Activated T-cell treated with anti-CD3 and anti-CD28 coated beads, Interleukin-2, amount 50 U/mL, for 72 hours (primary cell): ENCODE measurements at places on chromosomes 1 and 21. TPM values are rescaled to one million over a fixed set of nuclear protein-coding genes. Genes with fewer than 3 reads are reported as not detected.
A peak's percentile ranks its signal among the peaks of the same experiment; 100 is the strongest.

Gene PCSK9
- not detected for total RNA-seq

Gene SLAMF7
- 42.6 TPM for total RNA-seq

Gene GJB4
- total RNA-seq = not detected

Gene KIAA0040
- 33.4 TPM for total RNA-seq

Gene KCNE2
- 0.48 TPM for total RNA-seq

Gene HSPA6
- 0.24 TPM for total RNA-seq

Gene OR2T12
- not detected for total RNA-seq

Gene SLC9C2
- not detected for total RNA-seq

DNA sequence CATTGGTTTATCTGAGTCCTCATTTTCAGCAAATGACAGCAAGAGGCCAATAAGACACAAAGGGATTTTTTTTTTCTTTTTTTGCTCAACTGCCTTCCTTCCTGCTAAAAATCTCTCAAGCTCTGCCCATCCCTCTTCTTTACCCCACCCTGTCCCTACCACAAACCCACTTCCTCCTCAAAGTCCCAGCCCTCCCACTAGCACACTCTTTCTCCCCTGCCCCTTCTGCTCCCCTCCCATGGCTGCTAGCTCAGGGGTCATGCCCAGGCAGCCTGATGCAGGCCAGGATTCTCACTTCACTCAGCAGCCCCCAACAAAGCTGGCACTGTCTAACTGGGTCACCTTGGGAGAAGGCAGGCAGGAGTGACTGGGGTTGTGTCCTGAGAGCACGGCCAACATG lies 28.8 kb upstream of the PPP2R5A start:
- DNase-seq = peak; percentile 18

- no peak for DNase-seq
These were observed 934.7 kb upstream of the PRMT6 start for GRCh38 chr1:106121728-106122127.

DNA sequence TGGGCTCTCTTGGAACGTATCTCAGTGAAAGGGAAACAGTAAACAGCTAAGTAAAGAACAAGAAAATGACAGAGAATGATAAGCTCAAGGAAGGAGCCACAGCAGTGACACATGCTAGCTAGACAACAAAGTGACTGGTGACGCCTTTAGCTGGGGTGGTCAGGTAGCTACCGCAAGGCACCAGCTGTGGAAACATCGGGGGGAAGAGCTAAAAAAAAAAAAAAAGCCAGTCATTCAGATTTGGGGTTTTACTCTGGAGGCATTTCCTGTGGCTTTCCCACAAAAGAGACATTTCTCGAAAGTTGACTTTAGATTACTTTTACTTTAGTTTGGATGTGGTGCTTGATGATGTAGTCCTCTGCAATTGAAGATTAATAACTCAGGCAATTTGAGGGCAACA lies 2.1 kb downstream of the FHAD1 start:
- peak; percentile 86 for DNase-seq

DNA sequence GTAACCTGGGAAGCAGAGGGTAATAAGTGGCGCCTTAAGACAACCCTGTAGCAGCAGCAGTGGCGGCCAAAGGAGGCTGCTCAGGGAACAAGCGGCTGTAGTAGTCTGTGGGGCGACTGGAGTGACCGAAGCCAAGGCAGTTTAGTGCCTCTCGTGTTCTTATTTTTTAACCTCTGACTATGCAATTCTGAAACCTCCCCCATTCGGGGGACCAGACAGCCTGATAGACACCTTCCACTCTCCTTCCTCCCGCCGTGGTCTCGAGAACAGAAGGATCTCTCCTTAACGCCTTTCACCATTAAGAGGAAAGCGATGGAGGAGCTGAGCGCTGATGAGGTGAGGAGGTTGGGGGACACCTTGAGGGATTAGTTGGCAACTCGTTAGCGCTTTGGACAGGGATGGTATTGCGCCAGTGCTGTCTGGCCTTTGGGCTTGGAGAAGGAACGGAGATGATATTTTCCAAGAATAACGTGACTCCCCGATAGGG lies 644 bp downstream of the UBE4B start:
- no peak for DNase-seq

DNA sequence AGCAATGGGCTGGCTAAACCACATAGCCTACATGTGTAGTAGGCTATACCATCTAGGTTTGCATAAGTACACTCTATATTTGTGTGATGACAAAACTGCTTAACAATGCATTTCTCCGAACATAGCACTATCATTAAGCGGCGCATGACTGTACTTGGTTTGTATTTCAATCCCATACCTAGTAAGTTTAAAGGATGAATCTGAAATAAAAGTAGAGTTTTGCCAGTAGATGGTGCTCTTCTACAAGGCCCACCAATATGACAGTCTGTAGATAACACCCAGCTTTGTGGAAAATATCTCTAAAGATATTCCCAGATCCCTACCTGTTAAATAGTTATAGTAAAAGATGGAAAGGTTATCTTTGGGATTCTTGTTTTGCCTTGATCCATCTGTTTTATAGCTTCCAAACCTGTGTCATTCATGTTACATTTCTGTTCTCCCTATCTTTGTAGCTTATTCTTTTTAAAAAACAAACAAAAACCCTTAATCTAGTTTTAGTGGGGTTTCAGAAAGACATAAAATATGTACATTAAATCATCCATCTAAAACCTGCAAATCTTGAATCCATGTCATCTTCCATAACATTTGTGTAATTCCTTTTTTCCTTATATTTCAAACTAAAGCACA lies 33.9 kb upstream of the ASPM start:
- no peak for DNase-seq

DNA sequence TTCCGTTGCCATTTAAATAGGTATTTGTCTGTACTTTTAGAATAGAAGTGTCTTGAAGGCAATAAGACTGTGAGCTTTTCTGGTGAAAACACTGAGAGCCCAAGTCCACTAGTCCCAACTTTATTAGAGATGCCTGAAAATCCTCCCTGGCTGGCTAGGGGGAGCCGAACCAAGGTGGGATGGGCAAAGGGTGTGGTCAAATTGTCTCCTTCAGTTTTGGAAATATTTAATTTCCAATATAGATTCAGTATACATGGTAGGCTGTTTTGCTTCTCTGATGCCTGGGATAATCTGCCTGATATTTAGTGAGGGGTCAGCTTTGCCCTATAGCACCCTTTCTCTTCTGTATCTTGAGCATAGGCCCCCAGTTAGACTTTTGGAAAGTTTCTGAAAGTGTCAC lies 3.5 kb downstream of the ROR1 start:
- no peak for DNase-seq

DNA sequence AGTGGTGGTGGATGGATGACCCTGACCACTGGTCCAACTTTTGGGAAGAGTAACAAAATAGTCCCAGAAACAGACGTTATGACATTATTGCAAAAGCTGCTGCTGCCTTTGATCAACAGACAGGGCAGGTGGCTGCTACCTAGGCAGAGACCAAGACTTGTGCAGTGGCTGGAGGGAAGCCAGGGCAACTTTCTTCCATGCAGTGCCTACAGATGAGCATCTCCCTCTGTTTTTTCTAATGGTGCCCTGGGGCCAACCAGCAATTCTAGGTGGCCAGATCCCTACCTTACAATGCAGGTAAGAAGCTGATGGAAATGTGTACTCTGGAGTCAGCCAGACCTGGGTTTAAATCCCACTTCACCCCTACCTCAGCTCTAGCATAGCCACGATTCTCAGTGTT lies 283.1 kb upstream of the POU3F1 start:
- DNase-seq = no peak

GRCh38 chr1:160744852-160745520 lies 5.9 kb downstream of the SLAMF7 start:
- DNase-seq = no peak

DNA sequence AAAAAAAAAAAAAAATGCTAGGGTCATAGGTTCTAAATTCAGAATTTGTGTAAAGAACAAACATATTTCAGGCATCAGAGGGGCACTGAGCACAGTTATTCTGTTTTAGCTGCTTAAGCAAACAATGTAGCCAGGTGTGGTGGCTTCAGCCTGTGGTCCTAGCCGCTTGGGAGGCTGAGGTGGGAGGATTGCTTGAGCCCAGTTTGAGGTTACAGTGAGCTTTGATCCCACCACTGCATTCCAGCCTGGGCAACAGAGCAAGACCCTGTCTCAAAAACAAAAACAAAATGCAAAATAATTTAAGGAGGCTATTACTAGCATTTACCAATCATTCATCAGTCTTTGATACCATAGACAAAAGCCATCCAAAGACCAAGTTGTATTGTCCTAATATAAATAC lies 49.7 kb upstream of the CDC42BPA start:
- DNase-seq = no peak

- DNase-seq = no peak
These were observed 301.2 kb downstream of the DUSP10 start for GRCh38 chr1:221440658-221441057.

DNA sequence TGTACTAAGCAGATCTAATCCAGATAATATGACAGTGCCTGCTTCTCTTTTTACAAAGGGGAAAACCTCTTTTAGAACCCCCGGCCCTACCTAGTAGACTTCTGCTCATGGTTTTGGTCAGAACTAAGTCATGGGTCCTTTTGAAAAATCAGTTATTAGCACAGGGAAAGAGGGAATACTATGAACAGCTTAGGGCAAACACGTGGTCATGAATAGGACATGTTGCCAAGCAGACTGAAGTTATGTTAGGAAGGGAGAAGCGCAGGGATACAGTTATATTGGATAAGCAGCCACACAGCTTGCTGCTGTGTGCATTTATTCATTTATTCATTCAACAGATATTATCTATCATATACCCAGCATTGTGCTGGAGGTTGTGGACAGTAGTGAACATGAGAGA lies 25.3 kb upstream of the IGSF3 start:
- DNase-seq = no peak

- DNase-seq = peak; percentile 17
These were observed 102.7 kb downstream of the LYST start for GRCh38 chr1:235763962-235764361.

- DNase-seq = no peak
These were observed 77.2 kb downstream of the NRIP1 start for GRCh38 chr21:14987370-14988170.

DNA sequence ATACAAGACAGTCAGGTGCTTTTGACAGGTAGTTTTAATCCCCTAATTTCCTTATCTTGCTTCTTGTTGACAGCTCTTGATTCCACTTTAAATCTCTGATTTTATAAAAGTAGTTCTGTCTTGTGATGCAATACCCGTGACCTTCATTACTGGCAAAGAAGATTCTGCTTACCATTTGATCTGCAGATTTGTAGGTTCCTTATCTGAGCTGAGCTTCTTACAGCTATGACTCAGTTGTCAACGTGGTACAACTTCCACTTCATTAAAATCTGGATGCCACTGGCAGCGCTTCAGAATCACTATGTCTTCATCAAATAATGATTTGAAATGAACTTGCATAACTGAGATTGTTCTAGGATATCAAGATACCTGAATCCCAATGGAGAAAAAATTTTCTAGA lies 543.6 kb upstream of the B3GALT2 start:
- no peak for DNase-seq

GRCh38 chr1:156525071-156525501 lies 24.5 kb upstream of the MEF2D start:
- no peak for DNase-seq

GRCh38 chr1:107524301-107524700 lies 383.5 kb downstream of the NTNG1 start:
- no peak for DNase-seq

- DNase-seq = no peak
These were observed 206.5 kb downstream of the ZP4 start for GRCh38 chr1:237684236-237684635.

DNA sequence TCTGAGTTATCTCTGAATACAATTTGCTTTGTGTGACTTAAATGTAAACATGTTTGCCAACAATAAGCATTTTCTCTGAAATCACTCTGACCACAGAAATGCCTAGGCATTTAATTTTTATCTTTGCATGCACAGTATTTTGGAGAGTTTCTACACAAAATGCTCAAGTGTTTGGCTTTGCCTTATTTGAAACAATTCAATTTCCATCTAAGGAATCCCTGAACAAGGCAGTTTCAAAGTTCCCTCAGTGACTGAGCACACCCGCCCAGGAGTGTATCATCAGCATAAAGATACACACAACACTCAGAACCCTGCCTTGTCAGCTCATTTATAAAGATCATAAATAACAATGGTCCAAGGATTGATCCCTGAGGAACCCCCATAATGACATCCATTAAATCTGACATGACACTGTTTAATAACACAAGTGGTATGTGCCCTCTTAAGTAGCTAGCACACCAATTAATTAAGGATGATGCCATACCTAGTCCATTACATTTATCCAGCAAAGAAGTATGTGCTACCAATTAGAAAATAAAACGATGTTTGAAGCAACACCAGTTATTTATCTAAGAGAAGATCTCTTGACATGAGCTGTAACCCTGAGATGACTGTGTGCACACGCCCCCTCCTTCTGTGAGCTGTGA lies 585.8 kb downstream of the ADGRL2 start:
- no peak for DNase-seq

DNA sequence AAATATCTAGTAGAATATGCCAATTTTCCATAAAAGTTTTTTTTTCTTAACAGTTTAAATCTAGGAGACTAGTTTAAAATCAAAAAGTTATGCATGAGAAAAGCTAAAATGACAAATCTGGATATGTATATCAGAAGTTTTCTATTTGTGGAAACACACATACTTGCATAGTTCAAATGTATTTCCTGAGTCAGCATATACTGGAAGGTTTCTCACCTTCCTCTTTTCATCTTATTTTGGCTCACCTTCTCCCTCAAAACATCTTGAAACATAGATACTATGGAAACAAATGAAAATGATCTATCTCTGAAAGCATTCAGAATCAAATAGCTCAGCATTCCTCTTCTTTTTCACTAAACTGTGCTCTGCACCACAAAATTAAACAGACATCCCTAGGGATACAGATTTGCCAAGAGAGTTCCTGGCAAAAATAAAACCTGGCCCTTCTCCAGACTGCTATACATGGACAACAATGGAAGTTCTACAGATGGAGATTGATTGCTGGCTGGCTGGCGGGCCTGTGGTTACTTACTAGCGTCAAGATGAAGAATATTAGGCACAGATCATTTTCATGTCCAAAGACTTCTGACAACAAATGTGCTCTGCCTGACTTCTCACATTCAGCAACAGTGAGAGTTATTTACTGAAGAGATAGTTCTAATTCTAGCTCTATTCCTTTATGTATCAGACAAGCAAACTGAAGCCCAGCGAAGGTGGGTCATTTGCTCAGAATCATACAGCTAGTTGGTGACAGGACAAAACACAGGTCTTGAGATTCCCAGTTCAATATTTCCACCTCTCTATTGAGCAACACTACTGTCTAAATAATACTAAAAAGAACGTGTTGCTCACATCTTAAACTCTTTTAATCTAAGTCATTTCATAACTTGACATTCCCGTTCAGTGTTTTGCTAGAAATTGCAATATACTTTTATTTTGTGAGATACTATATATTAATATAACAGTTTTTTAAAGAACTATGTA lies 26.6 kb downstream of the DIPK1A start:
- no peak for DNase-seq

- DNase-seq = no peak
These were observed 117.7 kb downstream of the SIM2 start for GRCh38 chr21:36816561-36817130.
